NCI-H82 (cell line): ENCODE measurements at places on chromosomes 6 and 20.
A peak's percentile ranks its signal among the peaks of the same experiment; 100 is the strongest.

DNA sequence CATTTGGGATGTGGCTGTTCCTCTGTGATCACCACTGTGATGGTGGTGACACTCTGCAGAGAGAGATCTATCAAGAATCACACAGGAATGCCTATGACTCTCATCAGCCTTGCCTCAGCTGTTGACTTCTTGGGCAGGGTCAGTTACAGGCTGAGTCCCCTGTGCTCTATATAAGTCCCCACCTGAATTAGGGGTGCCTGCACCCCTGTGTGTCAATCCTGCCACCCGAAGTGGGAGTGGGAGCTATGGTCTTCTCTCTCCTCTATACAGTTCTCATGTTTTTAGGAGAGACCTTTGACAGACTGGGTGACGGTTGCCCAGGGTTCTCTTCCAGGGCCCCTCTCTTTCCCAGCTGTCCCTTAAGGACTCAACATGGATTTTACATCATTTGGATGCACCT lies 173.8 kb downstream of the ZDHHC14 start:
- DNase-seq = no peak

GRCh38 chr6:127299522-127300240 lies 33.0 kb downstream of the RNF146 start:
- DNase-seq = no peak

GRCh38 chr6:97669191-97670031 lies 386.4 kb upstream of the MMS22L start:
- DNase-seq = no peak

- peak; percentile 49 for DNase-seq
Measured at GRCh38 chr6:111087871-111088667, 766 bp downstream of the SLC16A10 start.

DNA sequence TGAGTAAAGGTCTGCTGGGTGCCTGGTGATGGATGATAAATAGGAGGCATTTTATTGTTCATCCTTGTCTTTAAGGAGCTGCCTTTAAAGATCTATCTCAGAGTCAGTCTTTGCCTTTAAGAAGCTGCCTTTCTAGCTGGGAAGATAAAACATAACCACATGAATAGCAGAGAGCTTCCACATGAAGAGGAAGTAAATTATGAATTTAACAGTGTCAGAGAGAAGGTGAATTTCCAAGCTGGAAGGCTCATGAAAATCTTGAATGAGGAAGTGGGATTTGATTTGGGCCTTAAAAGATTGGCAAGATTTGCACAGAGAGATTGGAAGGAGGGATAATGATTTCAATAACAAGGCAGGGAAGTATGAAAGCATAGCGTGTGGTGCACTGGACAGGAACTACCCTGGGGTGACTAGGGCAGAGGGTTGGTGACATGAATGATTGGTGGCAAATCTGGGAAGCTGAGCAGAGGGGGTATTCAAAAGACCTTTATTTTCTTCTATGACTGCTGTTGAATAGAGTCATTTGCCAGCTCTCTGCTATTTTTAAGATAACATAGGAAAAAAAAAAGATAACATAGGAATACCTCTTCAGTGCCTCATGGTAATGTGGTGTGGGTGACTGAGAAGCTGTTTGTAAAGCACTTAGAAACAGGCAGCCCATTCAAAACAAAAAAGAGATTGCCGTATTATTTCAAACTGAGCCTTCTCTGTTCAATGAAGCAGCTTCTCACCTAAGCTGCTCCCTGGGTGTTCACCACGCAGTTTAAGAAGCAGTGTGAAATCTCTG lies 591.6 kb downstream of the PKHD1 start:
- DNase-seq = no peak

DNA sequence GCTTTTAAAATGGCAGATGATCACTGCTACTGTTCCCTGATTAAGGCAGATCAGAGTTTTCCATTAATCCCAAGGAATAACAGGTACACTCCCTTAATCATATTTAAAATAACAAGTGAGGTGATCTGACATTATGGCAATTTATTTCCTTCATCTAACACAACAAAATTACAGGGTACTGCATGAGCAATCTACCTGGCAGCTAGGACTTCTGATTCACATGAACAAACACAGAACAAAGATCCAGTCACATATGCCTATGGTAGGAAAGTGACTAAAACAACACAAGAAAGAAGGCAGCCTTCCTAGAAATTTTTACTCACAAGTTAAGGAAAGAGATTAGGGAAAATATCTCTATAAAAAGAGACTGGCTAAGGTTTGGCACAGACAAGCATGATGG lies 33.2 kb downstream of the MAP7 start:
- no peak for DNase-seq

DNA sequence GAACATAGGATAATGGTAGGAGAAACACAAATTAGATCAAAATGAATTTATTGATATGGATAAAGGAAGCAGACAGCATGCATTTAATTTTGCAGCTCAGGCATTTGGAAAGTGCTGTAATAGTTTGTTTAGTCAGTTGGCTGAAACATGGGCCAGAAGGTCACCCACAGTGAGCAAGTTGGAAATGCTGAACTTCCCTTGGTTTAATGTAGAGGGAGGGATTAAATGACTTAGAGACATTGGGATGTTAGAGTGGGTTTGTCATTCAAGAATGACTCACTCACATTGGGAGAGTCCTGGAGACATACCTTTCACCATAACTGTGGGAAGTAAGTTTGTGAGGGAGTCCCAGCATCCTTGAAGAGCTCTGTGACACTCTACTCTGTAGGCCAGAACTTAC lies 231.5 kb upstream of the PLCB4 start:
- DNase-seq = no peak

GRCh38 chr6:10882657-10883171 lies 873 bp upstream of the GCM2 start:
- no peak for DNase-seq

GRCh38 chr6:45812922-45813321 lies 202.7 kb downstream of the CLIC5 start:
- DNase-seq = no peak

DNA sequence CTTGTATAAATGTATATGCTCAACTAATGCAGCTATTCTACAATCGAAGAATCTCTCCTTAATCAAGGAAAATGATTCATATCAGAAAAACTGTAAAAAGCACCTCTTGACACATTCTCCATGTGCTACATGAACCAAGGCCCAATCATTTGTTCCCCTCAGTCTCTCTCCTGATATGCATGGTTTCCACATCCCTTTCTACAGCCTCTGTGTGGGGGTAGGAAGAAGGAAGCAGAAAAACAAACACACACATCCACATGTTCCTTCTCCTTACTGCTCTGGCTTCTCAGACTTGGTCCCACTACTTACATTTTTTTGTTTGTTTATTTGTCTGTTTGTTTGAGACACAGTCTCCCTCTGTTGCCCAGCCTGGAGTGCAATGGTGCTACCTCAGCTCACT lies 510.5 kb downstream of the PRKN start:
- DNase-seq = no peak

DNA sequence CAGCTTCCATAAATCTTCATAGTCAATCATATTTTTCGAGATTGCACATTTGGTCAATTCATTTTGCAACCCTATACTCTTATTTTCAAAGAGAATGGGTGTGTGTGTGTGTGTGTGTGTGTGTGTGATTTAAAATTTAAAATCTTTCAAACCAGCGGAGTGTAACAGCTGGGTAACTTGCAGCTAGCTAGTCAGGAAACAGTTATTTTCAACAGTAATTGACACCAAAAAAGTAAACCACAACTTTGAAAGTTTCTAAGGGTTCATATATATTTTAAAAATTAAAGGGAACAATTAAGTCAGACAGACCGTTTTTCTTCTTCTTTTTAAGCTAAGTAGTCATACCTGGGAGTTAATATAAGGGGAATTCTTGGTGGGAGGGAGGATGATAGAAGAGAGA lies 57.0 kb downstream of the PRR18 start:
- DNase-seq = no peak

- no peak for DNase-seq
Measured at GRCh38 chr6:152048921-152049320, 241.4 kb downstream of the ESR1 start.

DNA sequence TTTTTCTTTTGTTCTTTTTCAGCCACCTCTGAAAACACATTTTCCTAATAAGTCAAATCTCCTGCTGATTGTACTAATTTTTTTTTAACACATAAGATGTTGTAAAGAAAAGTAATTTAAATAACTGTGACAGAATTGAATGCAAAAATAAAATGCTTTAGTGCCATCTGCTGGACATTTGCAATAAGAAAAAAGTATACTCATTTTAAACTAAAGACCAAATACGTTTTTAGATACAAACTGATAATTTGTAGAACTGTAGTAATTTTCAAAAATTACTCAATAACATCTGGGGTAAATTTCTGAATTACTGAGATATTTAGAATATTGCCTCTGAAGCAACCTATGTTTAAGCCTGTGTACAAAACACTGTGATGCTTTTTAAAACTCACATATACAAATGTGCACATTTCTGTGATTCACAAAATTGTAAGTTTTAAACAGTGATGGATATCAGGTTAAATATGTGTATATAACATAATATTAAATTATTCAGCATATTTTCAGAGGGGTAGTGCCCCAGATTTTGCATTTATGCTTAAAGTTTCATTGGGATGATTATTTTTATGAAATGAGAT lies 198.7 kb downstream of the RIMS1 start:
- peak; percentile 24 for DNase-seq

DNA sequence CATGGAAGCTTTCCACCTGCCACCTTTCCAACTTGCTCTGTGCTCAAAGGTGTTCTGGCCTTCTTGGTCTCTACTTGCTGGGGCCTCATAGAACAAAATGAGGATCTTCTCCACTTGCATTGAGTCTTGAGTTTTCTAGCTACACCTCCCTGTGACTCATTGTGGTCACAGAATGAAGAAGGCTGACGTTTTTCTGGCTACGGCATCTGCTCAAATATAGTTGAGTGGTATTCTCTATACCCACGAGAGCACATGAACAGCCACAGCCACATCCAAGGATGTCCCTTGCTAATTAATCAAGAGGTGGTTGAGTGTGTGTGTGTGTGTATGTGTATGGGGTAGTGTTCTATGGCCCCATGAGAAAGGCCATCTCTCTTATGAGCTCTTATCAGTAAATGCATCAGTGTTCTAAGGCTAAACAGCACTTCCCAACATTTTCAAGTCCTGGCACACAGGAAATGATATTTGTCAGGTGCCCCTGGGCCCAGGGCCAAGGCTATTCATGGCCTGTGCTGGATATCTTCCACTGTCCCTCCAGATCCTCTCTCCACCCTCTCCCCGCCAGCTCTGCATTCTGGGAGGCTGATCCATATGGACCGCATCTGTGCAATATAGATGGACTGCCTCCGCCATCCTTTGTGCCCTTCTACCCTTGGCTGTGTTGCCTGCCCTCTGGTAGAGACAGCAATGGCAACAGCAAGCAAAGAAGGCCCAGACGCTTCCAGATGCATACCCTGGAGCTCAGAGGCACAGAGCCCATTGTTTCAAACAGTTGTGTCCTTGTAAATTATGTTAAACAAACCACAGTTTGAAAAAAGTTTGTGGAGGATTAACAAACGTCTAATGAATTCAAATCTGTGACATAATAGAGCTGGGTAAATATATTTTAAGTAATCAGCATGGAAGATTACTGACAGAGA lies 150.2 kb downstream of the LRFN2 start:
- no peak for DNase-seq

- DNase-seq = peak; percentile 90
Measured at GRCh38 chr20:52312132-52312729, 120.7 kb upstream of the ZFP64 start.

DNA sequence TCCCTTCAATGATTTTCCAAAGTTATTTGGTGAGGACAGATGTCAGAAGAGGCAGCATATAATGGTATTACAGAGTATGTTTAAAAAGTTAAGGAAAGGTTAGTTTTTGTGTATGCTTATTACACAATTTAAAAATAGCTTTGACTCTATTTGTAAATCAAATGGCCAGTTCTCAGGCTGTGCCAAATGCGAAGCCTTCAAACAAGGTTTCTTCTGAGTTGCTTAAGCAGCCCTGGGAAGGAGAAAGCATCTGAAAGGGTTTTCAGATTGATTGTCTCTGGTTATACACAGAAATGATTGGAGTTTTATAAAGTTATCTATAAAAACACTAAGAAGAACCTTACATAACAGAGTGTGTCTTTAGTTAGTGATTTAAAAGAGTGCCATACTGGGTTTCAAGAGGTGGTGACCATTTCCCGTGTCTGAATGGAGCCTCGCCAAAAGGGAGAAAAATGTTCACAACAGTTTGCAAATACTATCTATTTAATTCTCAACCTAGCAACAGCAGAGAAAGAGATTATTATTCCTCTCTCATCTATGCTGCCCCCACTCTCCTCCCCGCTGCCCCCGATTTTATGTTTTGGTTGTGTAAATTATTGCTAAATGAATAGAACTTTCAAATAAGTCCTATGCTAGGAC lies 16.7 kb downstream of the CD109 start:
- DNase-seq = no peak

- DNase-seq = no peak
Measured at GRCh38 chr6:162409741-162410691, 317.6 kb downstream of the PRKN start.

- DNase-seq = no peak
Measured at GRCh38 chr6:44622956-44623355, 235.4 kb downstream of the CDC5L start.

DNA sequence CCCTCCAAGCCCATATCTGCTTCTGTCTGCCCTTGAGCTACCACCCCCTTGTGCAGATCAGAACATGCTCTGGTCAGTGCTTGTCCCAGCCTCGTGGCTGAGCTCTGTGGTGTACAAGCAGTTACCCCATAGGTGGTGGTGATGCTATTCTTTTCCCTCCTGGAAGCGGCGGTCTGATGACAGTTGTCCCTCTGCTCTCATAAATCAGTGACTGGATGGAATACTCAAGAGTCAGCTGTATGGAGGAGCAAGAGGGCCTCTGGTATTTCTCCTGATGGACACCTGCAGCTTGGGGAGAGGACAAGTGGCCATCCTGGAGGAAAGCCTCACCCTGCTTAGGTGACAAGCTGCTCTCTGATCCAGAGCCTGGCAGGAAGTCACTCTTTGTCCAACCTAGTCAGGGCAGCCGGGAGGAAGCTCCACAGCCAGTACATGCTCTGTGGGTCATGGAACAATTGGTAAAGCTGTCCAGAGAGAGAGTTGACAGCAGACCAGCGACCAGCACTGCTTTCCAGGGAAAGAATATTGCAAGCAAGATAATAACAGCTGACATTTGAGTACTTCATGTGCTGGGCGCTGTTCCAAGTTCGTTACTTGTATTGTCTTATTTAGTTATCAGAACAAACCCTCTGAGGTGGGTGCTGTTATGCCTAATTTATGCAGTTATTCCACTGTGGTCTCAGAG lies 47.1 kb downstream of the SCAND1 start:
- no peak for DNase-seq

GRCh38 chr20:19451923-19452295 lies 239.5 kb downstream of the SLC24A3 start:
- no peak for DNase-seq

GRCh38 chr20:43446361-43446879 lies 11.3 kb upstream of the SRSF6 start:
- DNase-seq = no peak

- no peak for DNase-seq
Measured at GRCh38 chr20:2695206-2695983, 2.8 kb downstream of the EBF4 start.

GRCh38 chr20:37396416-37397075 lies 50.6 kb downstream of the SRC start:
- peak; percentile 98 for DNase-seq
